ENCODE measurements at places on chromosomes 13 and 19.

DNA sequence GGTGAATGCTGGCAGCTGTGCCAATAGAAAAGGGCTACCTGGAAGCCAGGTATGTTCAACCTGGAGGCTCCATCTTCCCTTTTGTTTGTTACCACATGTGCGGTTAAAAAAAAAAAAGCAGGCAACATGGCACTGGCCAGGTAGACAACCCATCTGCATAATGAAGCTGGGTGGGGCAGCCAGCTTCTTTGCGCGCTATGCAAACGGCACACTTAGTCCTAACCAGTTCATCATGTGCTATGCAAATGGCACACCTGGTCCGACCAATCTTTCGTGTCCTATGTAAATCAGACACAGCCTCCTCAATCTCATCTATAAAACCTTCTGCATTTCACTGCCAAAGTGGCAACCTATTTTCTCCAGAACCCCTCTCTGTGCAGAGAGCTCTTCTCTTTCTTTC, 11.3 kb upstream of the IGSF23 start:
- peak; percentile 85 for DNase-seq

GRCh38 chr13:26664876-26665275, 95.7 kb downstream of the GPR12 start:
- DNase-seq: no peak

- peak; percentile 40 for DNase-seq
These were observed 6.9 kb downstream of the UPK1A start for GRCh38 chr19:35673121-35673804.

GRCh38 chr13:100825557-100825956, 151.0 kb upstream of the TMTC4 start:
- peak; percentile 44 for DNase-seq

Data from foreskin keratinocyte (primary cell).